A172 (cell line): ENCODE measurements at places on chromosomes 2 and 18. TPM values are rescaled to one million over a fixed set of nuclear protein-coding genes. Genes with fewer than 3 reads are reported as not detected.

- no peak for DNase-seq
These were observed 88.1 kb upstream of the CYP26B1 start for GRCh38 chr2:72235497-72236415.

- DNase-seq = no peak
These were observed 109.6 kb upstream of the FOSL2 start for GRCh38 chr2:28282861-28283646.

DNA sequence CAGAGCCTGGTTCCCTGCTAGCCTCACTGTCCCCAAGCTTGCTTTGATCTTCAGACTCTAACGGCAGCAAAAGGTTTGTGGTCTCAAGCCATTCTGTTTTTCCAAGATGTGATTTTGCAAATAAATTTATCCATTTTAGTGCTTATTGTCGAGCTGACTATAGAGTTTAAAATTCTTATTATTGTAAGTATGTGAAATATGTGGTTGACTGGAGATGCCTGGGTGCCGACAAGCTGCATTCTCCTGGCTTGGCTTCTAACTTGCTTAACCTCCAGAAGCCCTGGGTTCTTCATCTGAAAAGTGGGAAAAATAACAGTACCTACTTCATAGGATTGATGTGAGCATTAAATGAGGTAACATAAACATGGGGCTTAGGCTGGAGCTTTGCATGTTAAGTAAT is 9.9 kb upstream of the EDAR start:
- DNase-seq = no peak

- no peak for DNase-seq
These were observed 169.1 kb upstream of the CYP26B1 start for GRCh38 chr2:72316774-72317173.

GRCh38 chr2:159137511-159138241 is 148.8 kb downstream of the WDSUB1 start:
- DNase-seq = no peak

GRCh38 chr2:188852772-188853171 is 121.4 kb upstream of the COL3A1 start:
- DNase-seq = no peak

DNA sequence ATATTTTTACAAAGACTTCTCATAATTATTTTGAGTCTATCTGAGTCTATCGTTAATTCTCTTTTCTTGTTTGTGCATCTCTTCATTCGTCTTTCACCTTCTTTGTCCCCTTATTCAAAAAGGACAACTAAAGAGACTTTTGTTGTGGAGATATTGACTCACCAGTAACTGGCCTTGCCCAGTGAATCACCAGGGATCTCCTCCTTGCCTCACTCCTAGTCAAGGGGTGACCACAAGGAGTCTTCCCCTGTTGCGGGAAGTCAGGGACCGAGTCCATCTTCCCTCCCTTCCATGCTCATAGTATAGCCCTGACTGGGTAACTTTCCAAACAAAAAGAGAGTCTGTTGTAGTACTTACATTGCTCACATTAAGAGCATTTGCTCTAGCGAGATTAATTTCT is 158.9 kb downstream of the NEB start:
- DNase-seq = peak; percentile 35

Gene BOLL
- total RNA-seq = not detected in 2 replicates

Gene SLC8A1
- total RNA-seq = 34.5 and 37.6 TPM in 2 replicates
